ENCODE measurements at places on chromosomes 13 and 19. TPM values are rescaled to one million over a fixed set of nuclear protein-coding genes. Genes with fewer than 3 reads are reported as not detected.

Gene PSPN
- 4.6 TPM for total RNA-seq

Gene TINCR
- 0.33 TPM for total RNA-seq

Gene GJA3
- not detected for total RNA-seq

Gene KLF1
- total RNA-seq: 0.54 TPM

Gene ZNF350
- 8.9 TPM for total RNA-seq

Gene PGLYRP1
- 0.54 TPM for total RNA-seq

Gene ZNF681
- 6.4 TPM for total RNA-seq

GRCh38 chr19:19213426-19214158 lies 1.8 kb downstream of the NCAN start:
- no peak for DNase-seq

DNA sequence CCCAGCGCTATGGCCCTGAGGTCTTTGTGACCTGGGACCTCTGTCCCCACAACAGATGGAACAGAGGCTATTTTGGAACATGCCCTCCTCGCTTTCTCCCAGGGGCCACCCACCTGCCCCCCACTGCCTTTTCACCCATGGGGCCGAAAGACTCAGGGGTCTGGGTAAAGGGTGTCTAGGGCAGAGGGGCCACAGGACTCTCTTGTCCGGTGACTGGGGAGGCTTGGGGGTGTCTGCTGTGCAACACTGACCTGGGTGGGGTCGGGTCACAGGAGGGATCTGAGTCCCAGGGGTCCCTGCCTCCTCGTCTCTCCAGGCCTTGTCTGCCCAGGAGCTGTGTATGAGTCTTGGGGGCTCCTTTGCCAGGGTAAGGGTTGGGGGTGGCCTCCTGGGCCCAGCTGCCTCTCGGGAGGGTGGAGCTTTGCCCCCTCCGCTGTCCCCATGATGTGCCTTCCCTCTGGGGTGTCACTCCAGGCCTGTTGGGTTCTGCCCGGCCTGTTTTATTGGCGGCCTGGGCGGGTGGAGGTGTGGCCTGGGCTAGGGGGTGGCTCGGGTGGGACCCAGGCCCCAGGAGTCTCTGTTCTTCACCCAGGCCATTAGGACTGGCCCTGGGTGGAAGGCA lies 2.1 kb downstream of the ARID3A start:
- DNase-seq: no peak

GRCh38 chr19:41821003-41821735 lies 23.3 kb downstream of the LYPD4 start:
- peak; percentile 65 for DNase-seq

DNA sequence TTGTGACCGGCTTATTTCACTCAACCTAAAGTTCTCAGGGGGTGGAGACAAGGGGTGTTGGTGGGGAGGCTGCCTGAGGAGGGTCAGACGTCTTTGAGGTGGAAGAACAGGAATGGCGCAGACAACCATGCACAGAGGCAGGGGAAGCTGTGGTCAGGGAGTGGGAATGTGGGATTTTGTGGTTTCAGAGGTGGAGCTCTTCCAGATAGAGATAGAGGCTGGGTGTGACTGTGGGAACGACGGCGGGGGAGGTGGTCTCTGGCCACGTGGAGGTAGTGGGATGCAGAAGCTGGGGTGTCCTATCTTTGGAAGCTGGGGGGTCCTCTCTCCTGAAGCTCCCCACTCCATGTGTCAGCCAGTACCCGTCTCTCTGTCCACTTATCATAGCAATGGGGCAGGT lies 7.8 kb upstream of the KLK14 start:
- DNase-seq: no peak

DNA sequence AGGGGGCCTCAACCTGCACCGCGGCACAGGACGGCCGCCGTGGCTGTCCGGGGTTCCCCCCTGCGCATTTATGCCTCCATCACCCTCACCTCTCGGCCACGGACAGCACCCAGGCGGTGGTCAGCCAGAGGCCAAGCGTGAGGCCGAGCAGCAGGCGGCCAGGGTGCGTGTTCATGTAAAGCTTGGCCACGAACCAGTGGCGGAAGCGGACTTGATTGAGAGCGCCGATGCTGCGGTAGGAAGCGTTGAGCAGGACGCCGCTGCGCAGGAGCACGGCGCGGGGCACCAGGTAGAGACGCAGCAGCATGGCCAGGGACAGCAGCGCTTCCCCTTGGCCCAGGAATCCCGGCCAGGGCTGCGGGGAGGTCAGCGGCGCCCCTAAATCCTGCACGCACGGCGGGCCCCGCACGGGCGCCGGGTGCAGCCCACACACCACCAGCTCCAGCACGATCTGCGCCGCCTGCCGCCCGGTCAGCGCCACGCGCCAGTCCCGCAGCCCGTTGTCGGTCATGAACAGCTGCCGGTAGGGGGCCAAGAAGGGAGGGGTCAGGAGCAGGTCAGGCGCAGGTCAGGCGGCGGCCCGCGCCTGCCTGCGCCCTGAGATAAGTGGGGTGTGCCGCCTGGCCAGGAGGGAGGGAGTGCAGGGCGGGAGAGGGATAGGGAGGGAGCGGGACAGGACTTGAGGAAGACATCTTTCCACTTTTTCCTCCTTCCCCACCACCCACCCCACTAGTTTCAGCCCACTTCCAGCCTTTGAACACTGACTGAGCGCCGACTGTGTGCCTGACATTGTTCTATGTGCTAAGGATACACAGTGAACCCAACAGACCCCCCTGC lies 6.5 kb downstream of the KCNN4 start:
- peak; percentile 84 for DNase-seq

- DNase-seq: no peak
Observed at GRCh38 chr13:51659276-51660127, 75.2 kb downstream of the WDFY2 start.

GRCh38 chr13:77378662-77379061 lies 51.8 kb upstream of the MYCBP2 start:
- DNase-seq: no peak

- no peak for DNase-seq
Observed at GRCh38 chr19:55172741-55173140, 6.3 kb upstream of the DNAAF3 start.

DNA sequence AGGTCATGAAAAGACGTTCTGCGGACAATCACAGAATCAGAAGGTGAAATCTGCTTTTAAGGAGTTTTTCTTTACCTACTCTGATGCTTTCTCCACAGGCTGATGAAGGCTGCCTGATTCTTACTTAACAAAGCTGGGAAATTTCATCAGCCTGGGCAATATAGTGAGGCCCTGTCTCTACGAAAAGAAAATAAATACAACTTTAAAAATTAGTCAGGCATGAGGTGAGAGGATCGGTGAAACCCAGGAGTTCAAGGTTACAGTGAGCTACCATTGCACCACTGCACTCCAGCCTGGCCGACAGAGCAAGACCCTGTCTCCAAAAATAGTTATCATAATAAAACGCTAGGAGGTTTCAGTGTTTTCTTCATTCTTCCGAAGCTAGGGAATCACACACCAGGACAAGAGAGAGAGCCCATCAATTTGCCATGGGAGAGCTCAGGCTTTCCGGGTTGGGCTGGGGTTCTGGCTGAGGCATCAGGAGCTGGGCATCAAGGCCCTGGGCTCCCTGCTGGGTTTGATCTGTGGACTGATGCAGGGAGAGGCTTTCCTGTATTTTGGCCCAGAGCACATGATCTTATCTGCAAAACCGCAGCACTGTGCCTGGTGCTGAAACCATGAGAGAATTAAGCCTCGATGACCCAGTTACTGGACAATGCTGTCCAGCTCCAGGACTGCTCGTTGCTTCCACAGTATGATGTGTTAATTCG lies 25.1 kb upstream of the CEBPG start:
- DNase-seq: no peak

GRCh38 chr13:95603887-95604555 lies 40.5 kb downstream of the DZIP1 start:
- DNase-seq: no peak

- no peak for DNase-seq
Observed at GRCh38 chr19:7729831-7730285, 2.1 kb downstream of the CLEC4G start.

Measured in endothelial cell (in vitro differentiated cells).